ENCODE measurements at places on chromosomes 16 and 17.

DNA sequence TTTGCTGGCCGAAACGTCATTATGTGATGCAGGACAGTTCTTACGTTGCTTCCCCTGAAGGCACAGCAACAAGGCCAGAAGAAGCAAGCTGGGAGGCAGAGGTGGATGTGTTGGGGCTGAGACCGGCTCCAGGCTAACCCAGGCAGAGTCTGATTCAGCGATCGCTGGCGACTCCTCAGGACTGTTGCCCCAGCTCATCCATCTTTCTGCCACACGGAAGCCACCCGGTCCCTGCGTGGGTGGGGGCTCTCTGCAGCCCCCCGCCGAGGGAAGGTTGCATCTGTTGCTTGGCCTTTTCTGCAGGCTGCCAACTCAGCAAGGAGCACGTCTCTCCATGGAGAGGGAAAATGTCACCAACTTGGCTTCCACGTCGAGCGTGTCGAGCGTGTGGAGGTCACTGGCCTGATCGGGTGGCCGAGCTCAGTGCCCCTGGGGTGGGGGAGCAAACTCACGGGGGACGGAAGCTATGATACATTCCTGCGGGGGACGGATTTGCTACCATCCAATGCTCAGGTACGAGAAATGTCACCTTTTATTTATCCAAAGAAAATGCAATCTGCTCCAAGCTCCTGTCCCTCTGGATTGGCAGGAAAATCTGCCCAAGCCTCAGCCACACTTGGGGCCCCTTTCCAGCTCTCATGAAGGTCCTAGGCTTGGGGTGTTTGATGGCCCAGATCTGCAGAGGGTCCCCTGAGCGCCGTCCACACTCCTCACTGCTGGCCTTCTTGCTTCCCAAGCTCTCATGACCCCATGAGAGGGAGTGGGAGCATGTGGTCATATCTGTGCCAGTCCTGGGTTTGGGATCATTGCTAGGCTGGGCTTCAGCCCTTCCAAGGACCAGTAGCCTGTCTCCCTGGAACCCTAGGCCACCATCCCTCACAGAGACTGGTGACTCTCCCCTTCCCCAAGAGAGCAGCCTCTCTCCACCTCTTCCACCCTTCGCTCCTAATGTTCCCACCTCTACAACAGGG is 69.4 kb downstream of the RPH3AL start:
- no peak for DNase-seq

- DNase-seq = no peak
These were observed 183.7 kb downstream of the FOXL1 start for GRCh38 chr16:86762095-86762494.

- DNase-seq = no peak
These were observed 81.0 kb downstream of the TMEM100 start for GRCh38 chr17:55641676-55642081.

GRCh38 chr17:6969323-6969726 is 26.5 kb upstream of the ALOX12 start:
- DNase-seq = no peak

GRCh38 chr17:44354582-44355561 is 8.8 kb downstream of the FAM171A2 start:
- DNase-seq = no peak

DNA sequence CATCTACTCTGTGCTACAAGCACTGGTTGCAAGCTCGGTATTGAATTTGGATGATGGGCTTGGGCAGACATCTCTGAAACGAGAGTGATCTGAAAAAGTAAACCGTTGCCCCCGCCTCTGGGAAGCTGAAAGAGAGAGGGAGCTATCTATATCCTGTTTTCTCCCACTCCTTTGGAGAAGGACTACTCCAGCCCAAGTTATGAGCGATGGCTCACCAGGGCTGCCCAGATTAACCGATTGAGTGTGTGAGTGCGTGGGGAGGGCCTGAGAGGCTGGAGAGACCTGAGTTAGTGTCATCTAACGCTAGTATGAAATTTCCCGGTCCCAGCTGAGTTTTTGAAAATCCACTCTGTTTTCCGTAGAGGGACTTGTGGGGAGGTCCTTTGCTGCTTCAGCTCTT is 11.5 kb downstream of the MGAT5B start:
- DNase-seq = no peak

DNA sequence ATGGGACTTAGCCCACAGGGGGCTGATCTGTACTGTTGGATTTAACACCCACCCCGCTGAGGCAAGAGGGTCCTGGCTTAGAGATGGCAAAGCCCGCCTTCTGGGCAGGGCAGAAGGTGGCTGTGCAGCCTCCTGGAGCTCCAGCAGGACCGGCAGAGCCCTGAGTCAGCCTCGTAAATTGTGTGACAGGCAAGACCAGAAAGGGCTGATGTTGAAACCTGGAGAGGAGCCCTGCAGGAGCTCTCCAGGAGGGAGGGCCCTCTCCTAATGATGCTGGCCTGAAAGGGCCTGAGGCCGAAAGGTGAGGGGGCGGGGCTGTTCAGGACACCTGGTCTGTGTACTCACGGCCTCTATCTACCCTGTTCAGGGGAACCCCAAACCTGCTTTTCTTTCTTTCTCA is 22.5 kb upstream of the MYO15B start:
- no peak for DNase-seq

- DNase-seq = no peak
These were observed 103.7 kb downstream of the XYLT1 start for GRCh38 chr16:17367036-17367435.

DNA sequence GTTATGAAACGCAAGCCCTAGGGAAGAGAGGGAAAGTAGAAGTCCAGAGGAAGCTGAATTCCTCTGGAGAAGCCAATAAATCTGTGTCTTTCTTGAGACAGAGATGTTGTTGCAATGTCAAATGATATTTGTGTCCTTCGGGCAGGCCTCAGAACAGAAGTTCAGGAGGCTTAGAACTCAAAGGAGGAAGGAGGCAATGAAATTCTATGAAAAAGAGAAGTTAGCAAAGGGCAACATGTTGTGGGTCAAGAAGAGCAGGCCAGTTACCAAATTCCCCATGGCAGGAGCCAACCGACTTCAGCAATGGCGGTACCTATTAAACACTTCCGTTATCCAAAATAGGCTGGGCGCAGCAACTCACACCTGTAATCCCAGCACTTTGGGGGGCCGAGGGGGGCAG is 109.0 kb upstream of the DHX40 start:
- DNase-seq = no peak

DNA sequence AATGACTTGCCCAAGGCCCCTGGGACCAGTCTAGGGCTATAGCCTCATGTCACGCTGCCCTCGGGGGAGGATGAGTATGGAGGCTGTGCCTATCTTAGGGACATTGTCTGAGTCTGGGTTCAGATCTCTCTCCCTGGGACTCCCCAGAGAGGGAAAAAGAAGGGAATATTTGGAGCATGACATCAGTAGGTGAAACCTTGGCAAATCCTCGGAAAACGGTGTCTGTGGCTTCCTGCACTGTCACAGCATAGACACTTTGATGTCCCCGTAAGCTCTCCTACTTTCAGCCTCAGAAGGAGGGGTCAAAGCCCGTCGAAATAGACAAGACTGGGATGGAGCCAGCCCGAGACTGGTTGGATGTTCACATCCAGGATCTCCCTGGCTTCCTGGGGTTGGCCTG is 11.3 kb downstream of the MEOX1 start:
- DNase-seq = no peak

- no peak for DNase-seq
These were observed 20.3 kb downstream of the XPO6 start for GRCh38 chr16:28191364-28191960.

- DNase-seq = no peak
These were observed 51.0 kb upstream of the MRTFB start for GRCh38 chr16:14020141-14020540.

GRCh38 chr17:28071891-28072606 is 29.6 kb downstream of the NLK start:
- no peak for DNase-seq

DNA sequence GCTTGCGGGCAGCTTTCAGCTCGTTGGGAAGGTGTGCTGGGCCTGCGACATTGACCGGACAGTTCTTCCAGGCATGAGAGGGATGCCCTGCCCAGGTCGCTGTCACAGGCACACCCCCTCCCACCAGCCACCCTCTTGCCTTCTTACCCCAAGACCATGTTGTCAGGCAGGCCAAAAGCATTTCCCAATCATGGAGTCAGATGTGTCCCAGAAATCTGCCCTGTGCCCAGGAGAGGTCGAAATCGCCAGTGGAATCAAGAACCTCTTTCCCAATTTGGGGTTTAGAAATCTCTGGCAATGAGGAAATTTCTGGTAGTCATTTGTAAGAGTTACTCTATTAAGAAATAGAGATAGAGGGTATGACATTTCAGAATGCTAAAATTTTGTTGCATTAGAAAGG is 177.1 kb downstream of the RAB11FIP4 start:
- no peak for DNase-seq

GRCh38 chr16:4506450-4506849 is 30.3 kb downstream of the HMOX2 start:
- DNase-seq = peak; percentile 30

DNA sequence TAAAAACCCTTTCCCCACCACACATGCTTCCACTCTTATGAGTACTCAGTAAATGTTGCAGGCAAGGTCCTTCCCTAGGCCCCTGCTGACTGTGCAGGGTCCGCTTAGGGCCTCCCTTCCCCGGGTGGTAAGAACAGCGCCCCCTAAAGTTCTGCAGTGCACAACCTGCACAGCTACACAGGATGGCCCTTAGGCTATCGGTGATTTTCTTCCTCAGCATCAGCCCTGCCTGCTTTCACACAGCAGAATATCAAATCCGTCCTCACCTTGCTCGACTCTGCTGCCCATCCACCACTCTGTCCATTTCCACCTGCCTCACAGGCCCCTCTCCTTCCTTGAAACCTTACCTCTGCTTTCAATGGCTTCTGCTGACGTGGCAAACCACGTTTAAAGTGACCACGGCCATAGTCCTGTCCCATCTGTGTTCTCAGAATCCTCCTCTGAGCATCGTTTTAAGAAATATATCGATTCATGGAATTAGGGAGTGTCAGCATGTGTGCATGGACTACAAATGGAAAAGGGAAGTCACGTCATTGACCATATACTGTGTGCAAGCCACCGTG is 51.4 kb upstream of the TMEM132E start:
- DNase-seq = no peak

GRCh38 chr17:76702076-76702475 is 8.7 kb downstream of the MXRA7 start:
- DNase-seq = no peak

DNA sequence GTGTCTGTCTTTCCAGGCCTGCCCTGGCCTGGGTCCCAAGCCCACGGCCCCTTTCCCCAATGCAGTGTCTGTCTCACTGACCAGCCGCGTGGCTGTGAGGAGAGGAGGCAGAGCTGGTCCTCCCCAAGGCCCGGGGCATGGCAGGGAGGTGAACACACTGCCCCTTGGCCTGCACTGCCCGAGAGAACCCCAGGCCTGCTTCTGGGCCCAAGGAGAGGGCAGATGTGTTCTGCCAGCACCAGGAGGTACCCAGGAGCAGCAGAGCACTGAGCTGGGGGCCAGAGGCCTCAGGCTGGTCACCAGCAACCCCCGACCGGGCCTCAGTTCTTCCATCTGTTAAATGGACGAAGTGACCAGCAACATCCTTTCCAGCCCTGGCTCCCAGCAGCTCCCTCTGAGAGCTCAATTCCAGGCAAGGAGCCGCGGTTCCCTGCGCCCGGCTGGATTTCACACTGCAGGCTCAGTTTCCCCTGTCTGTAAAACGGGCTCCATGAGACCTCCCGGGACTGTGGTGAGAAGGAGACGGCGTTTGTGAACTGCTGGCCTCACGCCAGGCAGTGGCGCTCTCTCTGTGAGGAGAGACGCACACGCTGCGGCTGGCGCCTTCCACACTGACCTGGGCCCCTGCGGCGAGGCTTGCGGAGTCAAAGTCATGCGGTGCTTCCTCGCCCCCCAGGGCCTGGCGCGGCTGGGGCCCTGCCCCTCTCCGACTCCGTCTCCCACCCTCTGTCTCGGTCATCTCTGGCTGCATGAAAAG is 8.1 kb upstream of the ZFPM1 start:
- DNase-seq = no peak

- DNase-seq = no peak
These were observed 923 bp downstream of the TLCD3B start for GRCh38 chr16:30030011-30030685.

DNA sequence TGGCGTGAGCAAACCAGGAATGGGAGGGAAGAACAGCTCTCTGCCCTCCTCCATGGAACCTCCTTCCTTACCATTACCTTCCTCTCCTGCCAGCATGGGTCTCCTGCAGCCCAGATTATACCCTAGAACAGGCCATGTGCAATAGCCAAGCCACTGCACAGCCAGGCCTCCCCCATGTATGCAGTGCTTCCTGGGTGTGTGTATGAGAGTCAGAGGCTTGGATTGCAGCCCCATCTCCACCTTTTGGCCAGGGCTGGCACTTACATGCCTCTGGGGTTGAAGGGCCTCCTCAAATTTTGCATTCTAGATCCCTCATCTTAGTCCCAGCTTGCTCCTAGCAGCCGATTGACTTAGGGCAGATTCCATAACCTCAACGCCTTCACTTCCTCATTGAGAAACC is 133.7 kb downstream of the GSG1L start:
- DNase-seq = no peak

- no peak for DNase-seq
These were observed 65.8 kb downstream of the NKD1 start for GRCh38 chr16:50613964-50614474.

DNA sequence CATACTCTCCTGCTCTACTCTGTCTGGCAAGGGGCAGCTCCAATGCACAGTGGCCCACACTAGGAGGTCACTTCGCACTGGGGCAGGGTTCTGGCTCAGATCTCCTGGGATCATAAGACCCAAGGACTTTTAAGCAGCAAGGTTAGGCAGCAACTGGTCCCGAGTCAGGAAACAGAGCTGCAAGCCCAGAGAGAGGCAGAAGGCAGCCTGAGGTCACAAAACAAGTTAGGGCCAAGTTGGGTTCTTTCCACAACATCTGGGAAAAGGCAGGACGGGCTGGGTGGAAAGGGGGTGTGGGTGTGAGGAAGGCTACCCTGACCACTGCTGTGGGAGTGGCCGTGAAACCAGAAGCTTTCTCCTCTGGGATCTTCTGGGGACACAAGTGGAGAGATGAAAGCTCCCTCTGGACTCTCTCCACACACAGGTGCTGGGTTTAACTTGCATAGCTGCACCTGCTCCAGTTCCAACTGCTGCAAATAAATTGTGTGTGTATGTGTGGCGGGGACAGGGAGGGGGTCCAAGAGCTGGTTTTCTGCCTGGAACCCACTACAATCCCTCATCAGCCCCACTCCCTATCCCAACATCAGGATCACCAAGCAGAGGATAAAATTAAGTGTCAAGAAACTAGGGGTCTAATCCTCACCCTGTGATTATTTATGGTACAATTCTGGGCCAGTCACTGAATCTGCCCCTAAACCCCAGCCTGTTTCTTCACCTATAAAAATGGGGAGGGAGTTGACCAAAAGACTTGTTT is 8.0 kb upstream of the TSPOAP1 start:
- DNase-seq = no peak

All from stimulated activated CD8-positive, alpha-beta memory T cell treated with anti-CD3 and anti-CD28 coated beads, Interleukin-2, amount 100 ng/mL, for 1 hour (primary cell).